Stimulated activated naive CD8-positive, alpha-beta T cell treated with anti-CD3 and anti-CD28 coated beads, Interleukin-15, Interleukin-2, amounts not matched to agents 100 U/mL and 50 U/mL, for 24 hours (primary cell): ENCODE measurements at places on chromosomes 2 and 18.

GRCh38 chr2:127608061-127609030, 37.6 kb upstream of the GPR17 start:
- DNase-seq = no peak

- DNase-seq = no peak
Observed at GRCh38 chr2:111995148-111995547, 59.9 kb upstream of the TMEM87B start.

GRCh38 chr2:12169721-12170120, 423.3 kb downstream of the LPIN1 start:
- DNase-seq = peak; percentile 37

- no peak for DNase-seq
Observed at GRCh38 chr2:156765450-156765849, 329.3 kb downstream of the GPD2 start.

GRCh38 chr2:190023860-190024259, 38.7 kb downstream of the MSTN start:
- DNase-seq = no peak

DNA sequence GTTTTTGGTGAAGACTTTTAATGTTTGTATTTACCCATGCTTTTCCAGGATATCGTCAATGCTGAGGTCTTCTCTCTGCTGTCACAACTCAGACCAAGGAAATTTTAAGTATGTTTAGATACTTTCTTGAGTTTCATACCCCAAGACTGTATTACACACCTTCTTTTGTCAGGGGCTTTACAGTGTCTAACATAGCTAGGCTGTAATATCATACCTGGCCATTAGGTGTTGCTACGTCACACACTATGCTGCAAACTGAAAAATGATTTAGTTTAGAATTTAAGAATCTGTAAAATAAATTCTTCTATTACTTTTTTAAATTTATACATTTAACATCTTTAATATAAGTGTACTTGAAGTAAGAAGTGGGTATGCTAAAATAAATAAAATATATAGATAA, 358.4 kb upstream of the NRP2 start:
- no peak for DNase-seq

- DNase-seq = no peak
Observed at GRCh38 chr2:167966937-167967913, 280.2 kb downstream of the STK39 start.

- DNase-seq = no peak
Observed at GRCh38 chr18:50757358-50757757, 62.5 kb downstream of the MRO start.

DNA sequence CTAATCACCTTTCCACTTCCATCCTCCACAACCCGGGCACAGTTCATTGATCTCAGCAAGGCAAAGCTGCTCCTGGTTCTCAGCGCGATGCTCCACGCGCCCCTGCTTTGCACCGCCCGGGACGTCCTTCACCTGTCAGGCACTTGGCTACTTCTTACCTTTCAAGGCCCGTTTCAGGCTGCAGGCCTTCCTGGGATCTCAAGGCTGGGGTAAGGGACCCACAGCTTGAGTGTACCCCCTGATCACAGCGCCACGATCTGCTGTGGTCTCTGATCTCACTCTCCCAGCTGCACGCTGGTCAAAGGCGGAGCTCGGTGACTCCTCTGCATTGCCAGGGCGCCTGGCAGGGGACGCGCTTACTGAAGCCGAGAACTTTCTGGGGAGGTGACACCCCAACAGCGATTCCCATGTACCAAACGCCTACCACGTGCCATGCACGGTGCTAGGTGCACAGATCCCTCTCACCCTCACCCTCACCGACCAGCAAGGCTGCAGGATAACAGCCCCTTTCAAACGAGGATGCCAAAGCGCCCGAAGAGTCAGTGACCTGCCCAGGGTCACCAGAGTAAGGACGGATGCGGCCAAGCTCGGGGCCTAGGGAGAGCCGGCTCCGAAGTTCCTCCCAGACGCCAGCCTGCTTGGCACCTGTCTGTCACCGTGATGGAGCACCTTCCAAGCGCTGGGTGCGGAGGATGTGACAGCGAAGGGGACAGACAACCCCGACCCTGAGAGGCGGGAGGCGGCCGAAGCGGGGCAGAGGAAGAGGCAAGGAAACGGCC, 818 bp downstream of the ITGB1BP1 start:
- peak; percentile 59 for DNase-seq

- no peak for DNase-seq
Observed at GRCh38 chr2:189613077-189613636, 32.6 kb upstream of the SLC40A1 start.

- DNase-seq = no peak
Observed at GRCh38 chr18:7789856-7790552, 222.9 kb downstream of the PTPRM start.

DNA sequence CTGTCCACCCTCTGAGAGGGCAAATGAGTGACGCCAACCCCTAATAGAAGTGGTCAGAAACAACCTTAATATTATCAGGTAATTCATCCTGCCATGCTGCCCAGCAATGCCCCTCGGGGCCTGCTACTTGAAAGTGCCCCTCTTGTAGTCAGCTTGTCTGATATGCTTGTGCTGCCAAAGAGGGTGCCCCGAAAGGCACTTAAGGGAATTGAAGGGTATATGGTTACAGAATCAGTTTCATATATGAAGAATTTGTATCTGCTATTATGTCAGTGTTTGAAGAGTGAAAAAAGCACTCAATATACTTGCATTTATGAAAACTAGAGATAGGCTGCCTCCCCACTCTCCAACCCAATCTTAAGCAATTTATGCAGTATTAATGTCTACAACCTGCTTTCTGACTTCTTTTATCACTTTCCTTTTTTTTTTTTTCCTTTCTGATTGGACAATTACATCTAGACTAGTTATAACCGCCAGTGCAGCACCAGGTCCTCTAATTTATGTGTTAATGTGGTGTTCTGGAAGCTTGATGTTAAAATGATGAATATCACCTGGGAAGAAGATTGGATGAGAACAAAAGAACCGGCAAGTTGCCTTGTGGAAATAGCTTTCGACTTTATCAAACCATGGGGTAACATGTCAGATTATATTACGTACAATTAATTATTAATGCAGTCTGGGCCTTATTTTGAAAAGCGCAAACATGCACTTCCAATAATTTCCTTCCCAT, 646.9 kb upstream of the ACVR2A start:
- no peak for DNase-seq

DNA sequence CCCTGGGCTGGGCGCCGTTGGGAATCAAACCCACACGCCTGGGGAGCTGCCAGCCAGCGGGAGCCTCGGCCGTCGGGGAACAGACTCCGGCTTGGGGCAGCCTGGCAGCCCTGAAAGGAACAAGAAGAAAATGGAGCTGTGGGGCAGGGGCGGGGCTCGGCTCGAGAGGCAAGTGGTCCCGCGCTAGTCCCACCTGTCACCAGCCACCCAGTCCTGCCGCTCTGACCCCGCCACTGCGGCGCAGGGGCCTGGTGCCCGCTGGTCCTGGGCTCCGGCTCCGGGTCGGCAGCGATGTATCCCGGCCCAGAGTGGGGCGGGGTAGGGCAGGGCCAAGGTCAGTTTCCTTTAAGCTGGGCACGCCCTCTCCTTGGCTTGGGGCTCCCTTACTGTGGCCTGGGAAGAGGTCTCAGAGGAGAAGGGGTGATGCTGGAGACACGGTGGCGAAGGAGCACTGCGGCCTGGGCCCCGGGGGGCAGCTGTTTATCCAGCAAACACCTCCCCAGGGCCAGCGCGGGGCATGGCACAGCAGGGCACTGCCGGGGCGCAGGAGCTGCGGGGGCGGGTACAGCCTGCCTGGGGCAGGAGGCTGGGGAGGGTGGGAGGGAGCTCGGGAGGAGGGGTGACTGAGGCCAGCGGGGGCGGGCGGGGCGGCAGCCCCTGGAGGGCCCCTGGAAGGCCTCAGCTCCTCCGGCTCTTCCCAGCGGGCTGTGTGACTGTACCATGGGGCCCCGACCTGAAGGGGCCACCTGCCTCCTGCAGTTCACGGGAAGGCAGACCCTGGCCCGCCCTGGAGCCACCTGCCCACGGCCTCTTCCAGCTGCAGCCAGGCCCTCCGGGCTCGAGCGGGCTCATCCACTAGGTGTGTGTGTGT, 15.6 kb downstream of the ODC1 start:
- no peak for DNase-seq

DNA sequence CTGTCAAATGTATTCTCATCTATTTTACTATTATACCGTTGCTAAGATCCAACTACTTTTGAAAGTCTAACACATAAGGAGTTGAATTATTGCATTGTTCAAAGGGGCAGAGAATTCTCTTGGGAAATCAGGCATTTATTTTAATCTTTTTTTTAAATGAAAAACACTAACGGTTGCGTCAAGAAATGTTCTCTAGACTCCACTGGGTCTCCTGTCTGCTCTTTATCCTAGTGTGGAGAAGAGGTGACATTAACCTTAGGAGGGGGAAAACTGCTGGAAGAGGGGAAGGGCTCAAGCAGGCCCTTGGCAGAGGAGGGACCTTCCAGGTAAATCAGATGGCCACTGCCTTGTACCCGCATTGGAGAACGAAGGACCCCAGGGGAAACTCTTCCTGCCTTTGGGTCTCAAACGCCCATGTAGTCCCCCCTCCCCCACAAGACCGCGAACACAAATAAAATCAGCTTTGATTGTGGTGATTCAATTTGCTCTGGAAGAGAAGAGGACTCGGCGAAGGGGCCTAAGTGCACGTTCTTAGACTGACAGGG, 1.1 kb upstream of the APCDD1 start:
- no peak for DNase-seq

DNA sequence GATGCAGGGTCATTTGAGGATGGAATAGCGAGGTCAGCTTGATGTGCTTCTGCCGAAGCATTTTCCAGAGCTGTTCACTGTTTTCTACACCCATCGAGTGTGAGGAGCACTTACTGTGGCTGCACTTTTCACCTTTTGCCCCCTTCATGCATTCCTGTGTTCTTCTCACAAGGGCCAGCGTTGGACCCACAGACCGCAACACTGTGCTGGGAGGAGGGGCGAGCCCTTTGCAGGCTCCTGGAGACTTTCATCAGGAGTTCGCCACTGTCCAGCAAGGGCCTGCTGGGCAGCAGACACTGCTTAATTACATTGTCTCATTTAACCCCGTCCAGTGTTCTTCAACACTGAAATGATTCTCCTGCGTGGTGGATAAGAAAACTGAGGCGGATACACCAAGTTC, 29.9 kb downstream of the CYP26B1 start:
- no peak for DNase-seq

DNA sequence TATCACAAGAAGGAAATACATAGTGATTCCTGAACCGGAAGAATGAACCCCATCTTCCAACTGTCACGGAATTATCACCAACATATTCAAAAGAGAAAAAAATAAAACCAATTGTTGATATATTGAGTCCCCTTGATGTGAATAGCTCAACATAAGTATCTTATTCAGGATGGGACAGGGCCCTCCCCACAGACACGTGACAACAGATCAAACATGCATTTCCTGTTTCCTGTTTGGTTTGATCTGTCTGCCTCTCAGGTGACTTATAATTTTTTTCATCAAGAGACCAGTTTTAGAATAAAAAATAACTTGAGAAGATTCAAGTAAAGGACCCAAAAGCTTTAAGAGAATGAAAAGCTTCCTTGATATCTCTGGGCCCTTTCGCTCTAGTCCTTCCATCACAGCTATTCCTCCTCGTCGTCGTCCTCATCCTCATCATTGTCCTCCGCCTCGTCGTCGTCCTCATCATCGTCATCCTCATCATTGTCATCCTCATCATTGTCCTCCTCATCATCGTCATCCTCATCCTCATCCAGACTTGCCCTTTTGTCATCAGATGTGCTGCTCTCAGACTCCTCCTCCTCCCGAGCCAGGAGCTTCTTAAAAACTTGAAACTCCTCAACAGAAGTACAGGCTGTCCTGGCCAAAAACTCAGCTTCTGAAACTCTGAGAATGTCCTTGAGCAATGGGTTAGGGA, 6.3 kb downstream of the MTERF4 start:
- no peak for DNase-seq

DNA sequence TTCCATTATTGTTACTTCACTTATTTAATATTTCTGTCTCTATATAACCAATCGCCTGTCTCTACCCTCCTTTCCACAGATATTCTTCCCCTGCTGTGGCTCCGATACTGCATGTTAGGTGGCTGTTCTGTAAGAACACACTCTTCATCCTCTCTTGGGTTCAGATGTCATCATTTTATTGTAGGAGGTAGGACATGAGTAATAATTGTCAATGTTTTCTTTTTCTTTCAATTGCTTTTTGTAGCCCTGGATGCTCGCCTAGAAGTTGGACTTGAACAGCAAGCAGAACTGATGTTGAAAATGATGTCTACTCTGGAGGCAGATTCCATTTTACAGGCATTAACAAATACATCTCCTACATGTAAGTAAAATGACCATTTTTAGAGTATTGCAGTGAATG, 128.6 kb downstream of the BIRC6 start:
- DNase-seq = no peak
